ENCODE measurements at places on chromosomes 16 and 17.

- no peak for DNase-seq
These were observed 195.0 kb upstream of the ELAC2 start for GRCh38 chr17:13212860-13213259.

- no peak for DNase-seq
These were observed 7.2 kb downstream of the ARL2BP start for GRCh38 chr16:57252148-57252721.

GRCh38 chr16:51922476-51922875 is 624.5 kb downstream of the TOX3 start:
- no peak for DNase-seq

GRCh38 chr17:56548661-56549060 is 44.8 kb upstream of the NOG start:
- no peak for DNase-seq

- no peak for DNase-seq
These were observed 13.3 kb upstream of the KPNB1 start for GRCh38 chr17:47636273-47637030.

GRCh38 chr17:48499248-48499647 is 31.6 kb downstream of the HOXB1 start:
- DNase-seq, result no peak

GRCh38 chr16:1564325-1564724 is 30.9 kb downstream of the TMEM204 start:
- no peak for DNase-seq

- DNase-seq, result no peak
These were observed 363.5 kb upstream of the EEF2KMT start for GRCh38 chr16:5461141-5461540.

GRCh38 chr16:616733-617586 is 13.8 kb upstream of the WFIKKN1 start:
- DNase-seq, result no peak

DNA sequence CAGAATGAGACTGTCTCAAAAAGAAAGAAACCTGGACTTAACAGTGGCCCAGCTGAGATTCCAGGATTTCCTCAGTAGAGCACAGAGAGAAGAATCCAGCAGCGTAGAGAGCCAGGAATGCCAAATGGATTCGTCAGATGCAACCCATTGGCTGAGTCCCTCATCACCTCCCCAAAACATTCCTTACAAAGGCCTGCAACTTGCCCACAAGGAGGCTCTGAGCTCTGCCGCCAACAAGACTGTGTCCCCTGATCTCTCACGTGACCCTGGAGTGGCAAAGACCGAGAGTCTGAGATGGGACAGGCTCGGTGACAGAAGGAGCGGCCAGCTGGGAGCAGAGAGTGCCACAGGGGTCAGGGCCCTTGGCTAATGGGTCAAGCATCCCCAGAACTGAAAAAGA is 6.9 kb upstream of the CHMP6 start:
- no peak for DNase-seq

DNA sequence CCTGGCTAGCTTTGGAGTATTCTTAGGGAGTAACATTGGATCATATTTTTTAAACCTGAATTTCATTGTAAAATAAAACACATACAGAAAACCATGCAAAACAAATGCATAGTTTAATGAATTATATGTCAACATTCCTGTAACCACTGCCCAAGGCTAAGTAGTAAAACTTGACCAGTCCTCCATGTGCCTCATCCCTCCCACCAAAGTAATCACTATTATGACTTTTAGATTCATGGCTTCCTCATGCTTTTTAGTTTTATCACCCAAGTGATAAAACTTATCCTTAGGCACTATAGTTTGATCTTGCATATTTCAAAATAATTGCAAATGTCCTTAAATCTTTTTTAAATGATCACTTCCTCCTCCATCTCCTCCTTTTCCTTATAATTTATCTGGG is 20.4 kb downstream of the PRKCA start:
- DNase-seq, result no peak

DNA sequence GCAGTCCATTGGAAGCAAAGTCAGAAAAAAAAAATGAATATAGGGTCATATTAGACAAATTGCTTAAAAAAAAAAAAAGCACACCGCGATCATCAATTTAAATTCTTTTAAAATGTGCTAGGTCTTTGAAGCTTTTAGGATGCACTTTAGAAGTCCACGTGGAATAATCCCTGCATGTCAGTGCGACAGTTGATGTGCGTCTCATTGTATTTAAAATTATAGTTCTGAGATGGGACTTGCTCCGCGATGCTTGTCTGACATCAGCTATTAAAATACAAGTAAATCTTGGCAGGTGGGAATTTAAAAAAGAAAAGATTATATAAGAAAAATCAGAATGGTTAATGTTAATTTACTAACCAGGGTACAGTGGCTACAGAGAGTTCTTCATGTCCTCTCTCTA is 105.2 kb downstream of the RBFOX1 start:
- DNase-seq, result no peak

GRCh38 chr16:58096249-58096648 is 32.9 kb downstream of the CFAP20 start:
- DNase-seq, result no peak

GRCh38 chr17:40364906-40365305 is 369 bp upstream of the GJD3 start:
- no peak for DNase-seq

- DNase-seq, result no peak
These were observed 47.0 kb downstream of the ADAMTS18 start for GRCh38 chr16:77387815-77388209.

DNA sequence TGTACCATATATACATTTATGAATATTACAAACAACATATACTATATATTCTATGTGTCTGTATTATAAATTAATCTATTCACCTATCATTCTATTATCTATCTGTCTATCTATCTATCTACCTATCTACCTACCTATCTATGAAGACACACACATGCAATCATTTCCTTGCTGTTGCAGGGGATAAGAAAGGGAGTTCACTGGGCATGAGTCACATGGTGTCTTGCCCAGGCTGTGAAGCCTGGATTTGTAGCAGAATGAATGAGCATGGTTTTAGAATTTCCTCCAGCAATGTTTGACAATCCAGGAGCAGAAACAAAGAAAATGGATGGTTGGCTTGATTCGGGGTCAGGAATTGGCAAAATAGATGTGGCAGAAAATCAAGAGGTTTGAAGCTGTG is 23.2 kb upstream of the FAM20A start:
- no peak for DNase-seq

- DNase-seq, result no peak
These were observed 66.4 kb downstream of the CYB5B start for GRCh38 chr16:69490707-69491324.

- DNase-seq, result no peak
These were observed 84.7 kb downstream of the NLK start for GRCh38 chr17:28127196-28127595.

- no peak for DNase-seq
These were observed 54.9 kb downstream of the SREBF1 start for GRCh38 chr17:17781591-17782496.

DNA sequence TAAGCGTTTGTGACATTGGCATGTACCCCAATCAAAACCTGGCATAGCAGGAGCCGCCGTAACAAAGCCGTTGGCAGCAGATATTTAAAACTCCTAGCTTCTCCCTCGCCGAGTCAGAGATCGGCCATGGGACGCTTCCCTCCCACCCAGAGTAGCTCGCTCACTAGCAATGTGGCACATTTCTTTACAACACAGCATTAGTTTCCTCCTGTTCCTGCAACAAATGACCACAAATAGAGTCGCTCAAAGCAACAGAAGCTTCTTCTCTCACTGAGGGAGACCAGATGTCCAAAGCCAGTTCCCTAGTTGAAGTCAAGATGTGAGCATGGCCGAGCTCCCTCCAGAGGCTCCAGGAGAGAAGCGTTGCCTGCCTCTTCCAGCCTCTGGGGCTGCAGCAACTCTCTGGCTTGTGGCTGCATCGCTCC is 106.7 kb downstream of the RBFOX3 start:
- no peak for DNase-seq

- no peak for DNase-seq
These were observed 19.6 kb upstream of the PHF12 start for GRCh38 chr17:28970879-28971278.

- no peak for DNase-seq
These were observed 30.6 kb upstream of the ENDOV start for GRCh38 chr17:80384078-80384960.

DNA sequence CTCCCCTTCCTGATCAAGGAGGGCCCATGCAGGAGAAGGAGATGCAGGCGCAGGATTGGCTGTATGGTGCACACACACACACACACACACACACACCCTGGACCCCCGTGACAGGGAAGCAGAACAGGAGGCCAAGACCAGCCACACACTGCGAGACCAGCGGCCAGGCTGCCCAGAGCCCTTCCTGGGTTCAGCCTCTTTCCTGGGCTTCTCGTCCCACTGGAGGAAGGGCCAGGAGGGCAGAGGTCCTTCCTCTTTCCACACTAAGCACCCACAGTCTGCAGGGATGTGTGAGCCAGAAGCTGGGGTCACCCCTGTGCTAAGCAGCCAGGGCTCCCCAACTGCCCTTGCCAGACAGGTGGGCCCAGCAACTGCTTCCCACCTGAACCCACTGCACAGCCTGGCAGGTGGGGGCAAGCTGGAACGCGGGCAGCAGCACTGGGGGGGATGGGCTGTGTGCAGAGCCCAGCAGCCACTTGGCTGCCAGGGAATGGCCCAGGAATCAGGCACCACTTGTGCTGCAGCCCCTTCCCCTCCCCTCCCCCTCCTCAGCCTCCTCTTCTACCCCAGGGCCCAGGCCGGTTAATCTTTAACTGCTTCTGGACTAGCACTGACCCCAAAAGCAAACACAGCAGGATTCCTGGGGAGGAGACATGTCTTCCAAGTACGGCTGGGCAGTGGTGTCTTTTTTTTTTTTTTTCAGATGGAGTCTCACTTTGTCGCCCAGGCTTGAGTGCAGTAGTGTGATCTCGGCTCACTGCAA is 44.6 kb upstream of the SLC38A10 start:
- DNase-seq, result no peak

DNA sequence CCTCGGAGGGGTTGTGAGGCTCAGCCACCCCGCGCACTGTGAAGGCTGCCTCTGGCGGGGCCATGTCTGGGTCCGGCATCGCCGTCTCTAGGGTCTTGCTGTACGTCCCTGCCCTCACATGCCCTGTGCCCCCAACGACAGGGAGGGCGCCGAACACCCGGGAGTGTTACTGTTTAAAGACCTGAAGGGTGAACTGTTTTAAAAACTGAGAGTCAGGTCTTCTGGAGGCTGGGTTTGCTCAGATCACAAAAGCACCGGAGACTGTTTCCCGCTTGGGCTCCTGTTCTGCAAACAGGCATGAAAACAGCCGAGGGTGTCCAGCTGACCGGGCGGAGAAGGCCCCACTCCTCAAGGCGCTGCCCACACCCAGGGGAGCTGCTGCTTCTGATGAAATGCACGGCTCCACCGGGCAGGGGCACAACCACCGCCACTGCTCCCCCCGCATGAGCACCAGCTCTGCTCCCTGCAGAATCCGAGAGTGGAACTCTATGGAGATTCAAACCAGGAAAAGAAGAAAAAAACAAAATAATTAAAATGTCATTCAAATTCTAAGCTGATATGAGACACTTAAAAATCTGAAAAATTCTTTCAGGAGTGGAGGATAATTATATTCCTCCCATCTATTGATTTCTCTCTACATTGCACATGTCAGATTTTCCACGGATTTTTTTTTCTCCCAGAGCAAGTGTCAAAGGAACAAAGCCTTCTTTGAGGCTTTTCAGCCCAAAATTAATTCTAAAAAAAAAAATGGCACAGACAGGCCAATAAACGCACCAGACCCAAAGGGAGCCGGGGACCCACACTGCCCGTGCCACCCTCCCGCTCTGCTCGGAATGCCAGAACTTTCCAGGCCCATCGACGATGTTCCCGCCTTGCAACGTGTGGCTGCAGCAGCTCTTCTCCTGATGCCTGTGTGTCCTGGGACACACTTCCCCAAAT is 74.3 kb downstream of the LMF1 start:
- DNase-seq, result no peak

DNA sequence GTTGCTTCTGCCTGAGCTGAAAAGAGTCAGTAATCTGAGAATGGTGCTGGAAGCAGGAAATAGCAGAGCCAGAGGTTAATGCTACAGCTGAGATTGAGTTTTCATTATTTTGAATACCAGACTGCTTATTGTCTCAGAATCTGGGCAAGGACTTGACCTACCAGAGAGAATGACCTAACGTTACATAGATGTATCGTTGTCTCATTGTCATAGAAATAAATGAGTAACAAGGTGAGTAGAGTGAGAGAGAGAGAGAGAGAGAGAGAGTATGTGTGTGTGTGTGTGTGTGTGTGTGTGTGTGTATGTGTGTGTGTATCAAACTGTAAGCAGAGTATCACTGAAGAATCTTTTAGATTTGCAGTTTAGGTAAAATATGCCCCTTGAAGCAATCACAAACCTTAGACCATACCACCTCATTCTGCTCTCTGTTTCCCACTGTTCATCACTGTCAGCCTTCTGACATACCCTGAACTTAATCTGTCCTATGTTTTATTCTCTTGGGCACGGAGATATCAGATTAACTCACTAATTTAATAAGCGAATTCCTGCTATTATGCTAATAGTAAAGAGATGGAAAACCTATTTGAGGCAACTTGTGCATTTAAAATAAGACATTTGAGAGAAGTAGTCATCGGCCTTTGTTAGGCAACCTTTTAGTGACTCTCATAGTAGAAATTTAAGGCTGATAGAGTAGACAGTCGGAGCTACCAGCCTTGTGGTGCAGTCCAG is 87.8 kb downstream of the CYB561 start:
- no peak for DNase-seq

GRCh38 chr17:79036596-79036995 is 12.6 kb downstream of the C1QTNF1 start:
- DNase-seq, result no peak

GRCh38 chr16:85773044-85773443 is 22.1 kb upstream of the C16orf74 start:
- DNase-seq, result no peak

DNA sequence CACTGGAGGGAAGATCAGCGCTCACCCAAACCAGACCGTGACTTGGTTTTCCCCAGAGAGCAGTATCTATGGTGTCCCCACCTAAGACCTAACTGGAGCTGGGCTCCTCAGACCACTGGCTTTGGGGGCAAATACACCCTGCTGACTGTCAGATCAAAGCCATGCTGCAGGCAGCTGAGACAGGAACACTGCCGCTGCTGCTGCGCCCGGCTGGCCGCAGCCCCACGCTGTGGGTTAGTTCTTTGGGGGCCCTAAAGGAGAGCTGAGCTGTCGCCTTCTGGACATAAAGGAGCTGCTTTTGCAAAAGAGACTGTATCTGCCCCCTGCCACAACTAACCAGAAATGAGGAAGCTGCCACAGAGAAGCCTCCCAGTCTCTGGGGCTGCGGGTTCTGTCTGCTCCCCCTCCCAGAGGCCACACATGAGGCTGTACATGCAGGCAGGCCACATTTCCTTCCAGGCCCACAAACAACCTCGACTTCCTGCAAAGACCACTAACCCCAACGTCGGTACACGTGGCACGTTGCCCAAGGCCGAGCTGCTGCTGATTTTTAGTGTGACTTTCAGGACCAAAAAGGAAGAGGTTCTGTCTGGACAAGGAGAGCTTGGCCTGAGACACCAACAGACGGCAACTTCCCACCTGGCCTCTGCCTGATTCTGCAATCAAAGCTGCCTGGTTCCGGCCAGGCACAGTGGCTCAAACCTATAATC is 18.2 kb upstream of the ABR start:
- no peak for DNase-seq

- no peak for DNase-seq
These were observed at the start of gene HYDIN for GRCh38 chr16:71230122-71230845. TSS of gene HYDIN (minus strand) at chr16:71230722. CDS start at chr16:71186895, 43,827 bp downstream.

GRCh38 chr17:82228842-82229697 is at the start of gene SLC16A3:
TSS of gene SLC16A3 (plus strand) at chr17:82229042. CDS start at chr17:82236009, 6,967 bp downstream.
- no peak for DNase-seq

GRCh38 chr17:71338396-71338795 is 782.4 kb upstream of the SOX9 start:
- DNase-seq, result no peak

Measured in NCI-H1048 (cell line).